ENCODE measurements at places on chromosomes 12 and 14.

GRCh38 chr14:23605931-23606585 lies 27.5 kb upstream of the JPH4 start:
- DNase-seq = peak; percentile 31

DNA sequence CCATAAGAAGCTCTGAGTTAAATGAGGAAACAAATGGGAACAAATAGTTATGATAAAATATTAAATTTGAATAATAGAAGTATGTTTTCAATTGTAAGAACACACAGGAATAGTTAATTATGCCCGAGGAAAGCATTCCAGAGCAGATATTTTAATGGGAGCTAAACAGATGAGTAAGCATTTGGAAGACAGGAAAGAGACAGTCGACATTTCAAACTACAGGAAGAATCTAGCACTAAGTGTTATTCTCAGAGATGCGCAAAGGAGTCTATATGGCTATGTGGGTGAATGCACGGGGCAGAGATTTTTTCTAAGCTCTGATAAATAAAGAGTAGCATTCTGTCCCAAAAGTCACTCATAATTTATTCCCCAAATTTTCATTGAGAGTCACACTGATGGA lies 64.5 kb upstream of the SSTR1 start:
- DNase-seq = no peak

GRCh38 chr14:96403409-96403808 lies 11.5 kb downstream of the AK7 start:
- no peak for DNase-seq

- DNase-seq = peak; percentile 24
Observed at GRCh38 chr12:45730348-45731189, 1.1 kb downstream of the ARID2 start.

DNA sequence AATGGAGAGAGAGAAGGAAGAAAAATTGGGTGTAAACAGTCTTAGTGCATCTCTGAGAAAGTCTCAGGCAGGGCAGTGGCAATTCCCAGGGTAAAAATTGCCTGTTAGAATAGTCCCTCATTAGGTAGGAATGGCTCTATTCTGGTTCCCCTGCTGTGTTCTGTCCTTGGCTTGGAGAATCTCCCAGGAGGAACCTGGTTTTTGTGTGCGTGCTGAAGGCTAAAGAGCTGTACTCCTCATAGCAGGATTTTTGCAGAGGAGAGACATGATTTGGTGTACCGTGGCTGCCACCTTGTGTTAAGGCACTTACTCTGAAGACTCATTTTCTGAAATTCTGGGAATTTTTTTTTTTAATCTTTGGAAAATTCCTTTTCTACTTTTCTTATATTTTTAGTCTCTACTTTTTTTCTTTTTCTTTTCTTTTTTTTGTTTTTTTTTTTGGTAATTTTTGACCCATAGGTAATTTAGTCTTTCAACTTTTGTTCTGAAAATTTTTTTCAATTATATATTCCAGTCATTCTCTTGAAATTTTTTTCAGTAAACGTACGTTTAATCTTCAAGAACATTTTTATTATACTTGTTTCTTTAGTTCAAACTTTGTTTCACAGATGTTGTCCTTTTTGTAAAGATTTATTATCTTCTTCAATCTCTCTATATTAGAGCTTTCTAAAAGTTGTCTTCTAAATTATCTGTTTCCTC lies 63.8 kb downstream of the FBXO33 start:
- DNase-seq = peak; percentile 48

DNA sequence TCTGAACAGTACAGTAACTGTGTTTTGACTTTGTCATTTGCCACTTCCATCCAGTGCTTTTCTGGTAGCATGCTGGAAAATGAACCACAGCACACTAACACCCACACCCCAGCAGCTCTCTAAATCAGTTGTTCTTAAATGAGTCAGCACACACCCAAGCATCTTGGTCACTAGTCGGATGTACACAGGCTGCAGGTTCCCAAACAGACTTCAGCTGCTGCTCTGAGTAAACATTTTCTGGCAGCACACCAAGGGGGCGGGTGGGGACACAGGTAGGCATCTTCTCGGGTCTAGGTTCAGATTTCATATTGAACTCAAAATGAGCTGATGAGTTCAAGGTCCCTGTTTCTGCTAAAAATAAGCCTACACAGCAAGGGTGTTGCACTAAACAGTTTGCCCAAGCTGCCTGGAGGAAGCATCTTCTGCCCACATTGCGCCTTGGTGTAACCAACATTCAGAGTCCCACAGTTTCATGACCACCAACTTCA lies 39.8 kb downstream of the IFNG start:
- no peak for DNase-seq

- no peak for DNase-seq
Observed at GRCh38 chr14:93970585-93970964, 5.8 kb downstream of the ASB2 start.

GRCh38 chr12:2414810-2415567 lies 362.2 kb downstream of the CACNA1C start:
- DNase-seq = no peak

DNA sequence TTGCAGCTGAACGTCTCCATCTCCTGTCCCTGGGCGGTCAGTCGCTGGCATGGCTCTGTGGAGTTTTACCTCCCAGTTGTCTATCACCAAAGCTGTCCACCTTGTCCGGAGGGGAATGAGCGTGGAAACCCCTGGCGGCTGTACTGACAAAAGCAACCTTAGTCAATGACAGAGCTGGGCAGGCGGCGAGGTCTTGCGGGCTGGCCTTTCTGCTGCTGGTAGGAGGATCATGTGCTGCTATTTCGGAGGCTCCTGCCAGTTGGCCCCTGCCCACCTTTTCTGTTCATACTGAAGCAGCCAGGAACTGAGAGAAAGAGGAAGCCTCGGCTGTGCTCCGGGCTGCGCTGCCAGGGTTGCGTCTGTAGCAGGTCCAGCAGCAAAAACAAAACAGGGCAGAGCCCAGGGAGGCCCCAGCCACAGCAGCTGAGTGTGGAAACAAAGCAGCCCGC lies 57.7 kb downstream of the HMGA2 start:
- peak; percentile 85 for DNase-seq

- no peak for DNase-seq
Observed at GRCh38 chr14:90815822-90816662, at the start of gene TTC7B. TTC7B (minus strand) TSS chr14:90816430; CDS start chr14:90816295, 135 bp downstream.

DNA sequence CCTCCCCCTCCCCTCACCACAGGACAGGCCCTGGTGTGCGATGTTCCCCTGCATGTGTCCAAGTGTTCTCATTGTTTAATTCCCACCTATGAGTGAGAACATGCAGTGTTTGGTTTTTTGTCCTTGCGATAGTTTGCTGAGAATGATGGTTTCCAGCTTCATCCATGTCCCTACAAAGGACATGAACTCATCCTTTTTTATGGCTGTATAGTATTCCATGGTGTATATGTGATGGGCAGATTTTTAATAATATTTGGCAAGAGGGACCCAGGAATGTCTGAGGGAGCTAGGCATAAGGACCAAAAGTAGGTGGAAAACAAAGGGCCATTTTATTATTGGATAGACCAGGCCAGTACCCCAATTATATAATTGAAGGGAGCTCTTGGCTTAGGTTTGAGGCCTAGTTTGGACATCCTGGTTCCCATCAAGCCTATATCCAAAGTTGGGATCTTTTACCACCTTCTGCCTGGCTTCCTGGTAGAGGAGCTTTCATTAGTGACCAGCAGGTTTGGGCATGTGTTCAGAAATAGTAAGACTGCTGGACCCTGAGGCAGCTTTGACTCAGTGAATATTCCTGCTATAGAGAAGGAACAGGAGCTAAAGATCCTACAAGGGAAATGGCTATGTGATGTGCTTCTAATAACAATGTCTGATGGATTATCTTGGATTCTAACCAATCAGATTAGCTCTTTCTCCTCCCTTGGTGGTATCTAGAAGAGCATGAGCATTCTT lies 76.0 kb downstream of the CAND1 start:
- no peak for DNase-seq

DNA sequence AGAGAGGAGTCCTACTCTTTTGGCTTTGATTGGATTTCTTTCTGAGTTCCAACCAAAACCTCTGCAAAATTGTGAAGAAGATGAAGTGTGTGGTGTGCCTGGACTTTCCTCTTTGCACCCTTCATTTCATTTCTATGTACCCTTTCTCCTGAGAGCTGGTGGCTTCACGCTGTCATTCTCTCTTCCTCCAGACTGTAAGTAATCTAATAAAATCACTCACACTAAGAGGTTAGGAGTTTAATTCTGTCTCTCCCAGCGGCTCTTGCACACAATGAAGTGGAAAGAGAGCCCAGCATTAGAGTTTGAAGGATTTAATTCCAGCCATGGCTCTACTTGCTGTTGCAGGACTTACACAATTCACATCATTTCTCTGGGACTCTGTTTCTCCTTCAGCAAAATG lies 37.8 kb upstream of the CRADD start:
- no peak for DNase-seq

- peak; percentile 2 for DNase-seq
Observed at GRCh38 chr14:43116341-43116740, 1390.7 kb downstream of the FSCB start.

GRCh38 chr14:35929186-35929585 lies 103.0 kb downstream of the BRMS1L start:
- DNase-seq = no peak

DNA sequence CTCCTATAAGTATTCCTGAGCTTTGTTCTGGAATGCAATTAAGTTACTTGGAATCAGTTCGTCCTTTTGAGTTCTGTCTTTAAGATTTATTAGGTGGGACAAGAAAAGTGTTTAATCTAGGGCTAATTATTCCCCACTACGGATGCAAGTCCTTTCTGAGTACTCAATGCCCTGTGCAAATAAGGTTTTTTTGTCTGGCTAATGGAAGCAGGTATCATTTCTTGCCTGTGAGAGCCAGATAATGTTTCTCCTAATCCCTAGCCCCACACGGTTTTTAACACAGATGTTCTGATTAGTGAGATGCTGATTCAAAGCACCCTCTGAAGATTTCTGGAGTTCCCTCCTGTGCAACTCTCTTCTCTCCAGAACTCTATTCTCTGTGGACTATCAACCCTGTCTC lies 296.6 kb upstream of the PRICKLE1 start:
- no peak for DNase-seq

DNA sequence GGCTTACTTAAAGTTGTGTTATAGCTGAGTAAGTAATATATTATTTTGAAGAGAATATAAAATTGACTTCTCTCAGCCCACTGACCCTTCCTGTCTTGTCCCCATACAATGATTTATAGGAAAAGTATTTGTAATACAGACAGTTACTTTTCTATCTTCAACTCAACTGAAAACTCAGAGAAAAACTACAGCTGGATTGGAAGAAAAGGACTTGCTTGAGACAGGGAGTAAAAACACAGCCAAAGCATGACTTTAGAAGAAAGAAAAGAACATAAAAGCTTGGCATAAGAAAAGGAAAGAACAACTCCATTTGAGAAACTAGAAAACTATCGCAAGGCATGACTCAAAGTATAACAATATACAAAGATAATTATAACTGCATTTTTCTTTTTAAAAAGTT lies 57.5 kb downstream of the MSRB3 start:
- no peak for DNase-seq

- DNase-seq = no peak
Observed at GRCh38 chr12:108430245-108430644, 84.8 kb upstream of the FICD start.

DNA sequence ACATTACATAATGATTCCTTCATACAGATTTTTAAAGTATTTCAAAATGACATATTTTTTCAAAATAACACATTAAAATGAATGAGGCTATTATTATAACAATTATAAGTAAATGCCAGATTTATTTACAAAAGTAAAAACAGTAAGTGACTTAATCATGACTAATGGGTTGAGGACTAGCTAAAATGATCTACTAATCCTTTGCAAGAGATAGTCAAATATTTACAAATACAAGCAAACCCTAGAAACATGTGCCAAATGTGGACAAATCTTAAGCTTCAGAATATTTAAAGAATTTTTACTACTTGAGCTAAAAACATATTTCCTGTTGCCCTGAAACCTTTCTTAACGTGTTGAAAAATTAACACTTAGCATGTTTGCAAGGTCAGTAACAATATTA lies 74.8 kb downstream of the KIF21A start:
- DNase-seq = no peak

DNA sequence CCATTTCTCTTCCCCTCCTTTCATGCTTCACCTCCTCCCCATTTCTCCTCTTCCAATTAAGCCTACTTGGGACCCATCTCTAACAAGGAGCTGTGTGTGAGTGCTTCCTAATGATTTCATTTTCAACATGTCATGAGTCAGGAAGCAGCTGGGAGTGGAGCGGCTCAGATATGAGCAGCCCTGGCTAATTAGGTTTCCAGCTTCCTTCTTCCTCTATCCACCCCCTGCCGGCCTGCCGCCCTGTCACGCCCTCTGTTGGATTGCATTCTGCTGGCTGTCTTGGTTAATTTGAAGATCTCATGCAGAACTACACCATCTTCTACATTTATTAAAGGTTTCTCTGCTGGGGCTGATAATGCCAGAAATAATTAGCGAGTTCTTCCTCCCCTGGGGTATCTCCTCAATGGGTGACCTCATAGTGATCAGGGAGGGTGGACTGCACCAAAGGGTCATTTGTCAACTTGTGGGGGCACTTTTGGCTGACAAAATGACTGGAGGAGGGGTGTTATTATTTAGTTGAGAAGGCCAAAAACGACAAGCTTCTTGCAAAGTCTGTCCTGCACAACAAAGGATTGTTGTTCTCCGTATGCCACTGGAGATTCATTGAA lies 300.9 kb upstream of the SRRM4 start:
- no peak for DNase-seq

GRCh38 chr12:130375296-130376287 lies 37.9 kb downstream of the PIWIL1 start:
- no peak for DNase-seq

- no peak for DNase-seq
Observed at GRCh38 chr12:121400332-121401139, 618 bp downstream of the RNF34 start.

- no peak for DNase-seq
Observed at GRCh38 chr12:109764776-109765445, 51.3 kb downstream of the FAM222A start.

GRCh38 chr12:109989380-109989779 lies 6.8 kb downstream of the GIT2 start:
- DNase-seq = no peak

DNA sequence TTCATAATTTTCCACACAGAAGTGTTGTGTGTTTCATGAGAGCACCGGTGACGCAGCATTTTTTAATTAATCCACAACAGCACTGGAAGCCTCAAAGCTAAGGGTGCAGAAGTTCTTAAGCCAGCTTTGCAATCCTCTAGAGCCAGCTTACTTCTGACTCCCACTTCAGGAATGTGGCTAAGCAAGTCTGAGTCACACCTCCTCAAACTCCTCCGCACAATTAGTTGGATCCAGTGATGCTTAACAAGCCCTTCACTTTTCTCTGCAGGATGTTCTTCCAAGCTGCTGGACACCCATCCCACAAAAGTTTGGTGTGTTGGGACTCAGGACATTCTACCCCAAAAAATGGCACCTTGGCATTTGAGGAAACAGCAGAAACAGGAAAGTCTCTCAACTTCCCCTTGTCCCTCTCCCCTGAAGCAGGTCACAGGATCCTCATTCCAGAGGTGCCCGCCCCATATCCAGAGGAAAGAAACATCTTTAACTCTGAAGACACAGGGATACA lies 210.0 kb downstream of the PPM1H start:
- DNase-seq = peak; percentile 95

Measured in stromal cell of bone marrow (primary cell).